ENCODE measurements at places on chromosomes 13 and 19.

- DNase-seq, result peak; percentile 12
These were observed 140.5 kb downstream of the SLC7A1 start for GRCh38 chr13:29454931-29455481.

- no peak for DNase-seq
These were observed 1.1 kb upstream of the FARP1 start for GRCh38 chr13:98141509-98142379.

- DNase-seq, result no peak
These were observed 863.9 kb upstream of the GPC6 start for GRCh38 chr13:92362717-92363116.

DNA sequence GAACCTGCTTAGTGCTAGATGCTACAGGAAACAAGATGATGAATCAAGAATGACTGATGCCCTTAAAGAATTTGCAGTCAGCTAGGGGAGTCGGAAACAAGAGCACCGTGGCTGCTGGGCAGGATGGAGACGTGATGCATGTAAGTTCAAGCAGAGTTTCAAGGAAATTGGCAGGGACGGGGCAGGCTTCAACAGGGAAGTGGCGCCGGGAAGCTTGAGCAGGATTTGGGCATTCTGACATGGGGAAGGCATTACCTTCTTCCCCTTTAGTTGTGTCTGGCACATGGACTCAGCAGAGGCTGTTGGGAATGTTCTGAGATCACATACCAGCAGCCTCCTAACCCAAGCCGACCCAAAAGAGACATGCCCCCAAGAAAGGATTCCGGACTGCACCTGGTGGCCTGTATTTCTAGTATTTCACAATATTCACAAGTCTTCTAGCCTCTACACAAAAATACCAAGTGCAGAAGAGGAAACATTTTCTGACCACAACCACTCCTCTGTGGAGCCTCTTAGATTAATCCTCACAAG lies 138.2 kb downstream of the CRYL1 start:
- no peak for DNase-seq

GRCh38 chr19:6227936-6228325 lies 51.8 kb downstream of the MLLT1 start:
- no peak for DNase-seq

GRCh38 chr19:49896863-49897621 lies at the start of gene IL4I1:
IL4I1 (minus strand) TSS chr19:49896887; CDS start chr19:49896160, 727 bp downstream.
- peak; percentile 74 for DNase-seq

- peak; percentile 7 for DNase-seq
These were observed 25.3 kb downstream of the COG3 start for GRCh38 chr13:45490068-45490467.

- DNase-seq, result no peak
These were observed 8.7 kb upstream of the SPC24 start for GRCh38 chr19:11164296-11164695.

DNA sequence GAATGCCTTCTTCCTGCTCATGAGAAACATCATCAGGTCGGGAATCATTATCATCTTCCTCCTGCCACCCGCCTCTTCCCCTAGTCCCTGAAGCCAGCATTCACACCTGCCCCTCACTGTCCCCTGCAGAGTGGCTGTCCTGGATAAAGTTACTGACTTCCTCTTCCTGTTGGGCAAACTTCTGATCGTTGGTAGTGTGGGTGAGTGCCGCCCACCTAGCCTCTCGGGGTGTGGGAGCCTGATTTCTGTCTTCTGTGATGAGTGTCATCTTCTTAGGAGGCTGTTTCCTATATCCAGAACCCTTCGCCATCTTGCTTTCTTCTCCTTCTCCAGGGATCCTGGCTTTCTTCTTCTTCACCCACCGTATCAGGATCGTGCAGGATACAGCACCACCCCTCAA lies 12.5 kb downstream of the SLC44A2 start:
- no peak for DNase-seq

- DNase-seq, result no peak
These were observed 526 bp downstream of the NFIX start for GRCh38 chr19:12995596-12996405.

DNA sequence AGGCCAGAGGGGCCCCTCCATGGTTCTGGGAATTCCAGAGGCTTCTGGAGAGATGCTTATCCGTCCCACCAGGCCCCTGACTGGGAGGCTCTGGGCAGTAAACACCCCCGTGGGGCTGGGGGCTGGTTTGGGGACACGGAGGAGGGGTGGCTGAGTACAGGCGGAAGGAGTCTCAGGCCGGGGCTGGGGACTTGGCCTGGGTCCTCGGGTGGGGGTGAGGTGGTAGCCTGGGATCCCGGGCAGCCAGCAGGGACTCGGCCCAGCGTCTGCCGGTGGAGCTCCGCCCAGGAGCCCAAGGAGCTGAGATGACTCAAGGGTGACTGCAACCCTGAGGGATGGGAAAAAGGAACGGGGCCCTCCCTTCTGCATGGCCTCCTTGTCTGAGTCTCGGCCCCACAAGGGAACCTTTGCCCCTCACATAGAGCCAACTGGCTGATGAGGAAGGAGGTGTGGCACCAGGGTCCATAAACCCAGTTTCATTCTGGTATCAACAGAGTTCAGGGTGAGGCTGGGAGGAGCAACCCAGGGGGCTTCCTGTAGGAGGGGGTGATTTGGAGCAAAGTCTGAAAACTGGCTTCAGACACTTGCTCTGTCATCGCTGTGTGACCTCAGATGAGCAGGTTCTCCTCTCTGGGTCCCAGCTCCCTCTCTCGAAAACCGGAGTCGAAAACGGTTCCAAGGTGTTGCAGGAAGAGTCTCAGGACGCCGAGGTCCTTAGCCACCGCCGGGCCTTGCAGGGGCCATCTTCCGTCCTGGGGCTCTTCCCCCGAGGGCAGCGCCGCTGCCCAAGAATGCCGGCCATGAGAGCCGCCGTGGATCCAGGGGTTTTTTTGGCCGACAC lies 809 bp downstream of the MISP start:
- DNase-seq, result no peak

- DNase-seq, result no peak
These were observed 5.7 kb upstream of the CEACAM18 start for GRCh38 chr19:51472607-51473006.

DNA sequence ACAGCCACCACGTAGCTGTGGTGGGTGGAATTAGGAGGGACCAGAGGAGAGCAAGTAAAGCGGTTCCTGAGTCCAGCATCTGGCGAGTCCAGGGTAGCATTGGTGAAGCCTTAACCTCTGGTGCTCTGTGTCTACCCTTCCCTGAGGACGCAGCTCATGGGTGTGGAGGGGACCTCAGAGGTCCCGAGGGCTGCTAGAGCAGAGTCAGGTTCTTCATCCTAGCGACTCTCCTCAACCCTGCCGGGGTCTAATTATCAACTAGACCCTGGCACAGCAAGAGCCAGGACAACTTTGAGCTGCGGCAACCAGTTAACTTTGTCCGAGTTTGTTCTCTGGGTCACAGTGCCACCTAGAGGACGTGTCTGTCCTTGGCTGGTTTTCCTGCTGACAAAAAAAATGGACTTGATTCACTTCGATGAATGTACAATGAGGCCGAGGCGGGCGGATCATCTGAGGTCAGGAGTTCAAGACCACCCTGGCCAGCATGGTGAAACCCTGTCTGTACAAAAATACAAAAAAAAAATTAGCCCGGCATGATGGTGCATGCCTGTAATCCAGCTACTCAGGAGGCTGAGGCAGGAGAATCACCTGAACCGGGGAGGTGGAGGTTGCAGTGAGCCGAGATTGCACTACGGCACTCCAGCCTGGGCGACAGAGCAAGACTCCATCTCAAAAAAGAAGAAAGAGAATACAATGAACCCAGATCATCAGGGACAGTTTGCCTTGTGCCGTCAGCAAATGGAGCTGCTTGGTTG lies 25.0 kb downstream of the TSSK6 start:
- peak; percentile 88 for DNase-seq

DNA sequence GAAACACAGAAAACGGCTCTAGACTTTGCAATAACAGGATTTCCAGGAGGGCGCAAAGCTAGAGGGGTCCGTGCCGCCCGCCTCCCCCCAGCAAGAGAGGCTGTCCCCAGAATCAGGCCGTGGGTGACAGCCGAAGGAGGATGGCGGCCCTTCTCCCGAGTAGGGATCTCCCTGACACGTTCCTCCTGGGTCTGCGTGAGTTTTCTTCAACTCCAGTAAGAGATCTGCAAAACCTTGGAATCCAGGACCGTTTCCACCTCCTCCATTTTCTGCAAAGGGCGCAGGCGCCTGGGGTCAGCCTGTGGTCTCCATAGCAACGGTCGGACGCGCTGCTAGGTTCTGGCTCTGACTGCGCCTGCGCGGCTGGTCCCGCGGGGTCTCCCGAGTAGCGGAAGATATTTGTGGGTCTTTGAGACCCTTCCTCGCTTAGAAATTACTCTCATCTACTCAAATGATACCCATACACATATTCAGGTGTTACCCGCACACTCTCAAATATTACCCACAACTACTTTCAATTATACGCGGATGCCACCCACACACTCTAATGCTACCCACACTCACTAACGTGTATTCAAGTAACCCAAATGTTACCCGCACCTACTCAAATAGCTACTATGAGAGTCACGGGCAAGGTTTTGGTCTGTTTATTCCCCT lies 2.1 kb downstream of the PNMA8C start:
- DNase-seq, result peak; percentile 54

DNA sequence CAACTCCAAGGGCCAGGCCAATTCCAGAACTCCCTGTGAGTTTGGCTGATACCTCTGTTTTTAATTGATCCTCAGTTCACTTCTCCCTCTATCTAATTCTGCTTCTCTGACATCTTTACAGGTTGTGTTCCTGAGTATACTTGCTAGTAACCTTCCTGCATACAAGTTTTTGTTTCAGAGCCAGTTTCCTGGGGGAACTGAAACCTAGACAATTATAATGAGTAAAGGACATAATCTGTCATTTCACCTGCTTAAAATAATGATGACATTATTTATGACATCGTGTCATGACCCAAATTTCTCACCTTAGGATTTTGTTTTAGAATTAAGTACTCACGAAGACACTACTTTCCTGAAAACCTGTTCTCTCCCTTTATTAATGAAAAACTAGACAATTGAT lies 12.5 kb upstream of the MYCBP2 start:
- DNase-seq, result no peak

- no peak for DNase-seq
These were observed 224.2 kb upstream of the STARD13 start for GRCh38 chr13:33509642-33510229.

GRCh38 chr13:43042410-43042921 lies 19.1 kb downstream of the DNAJC15 start:
- peak; percentile 37 for DNase-seq

GRCh38 chr13:32047793-32048192 lies 16.2 kb downstream of the FRY start:
- no peak for DNase-seq

DNA sequence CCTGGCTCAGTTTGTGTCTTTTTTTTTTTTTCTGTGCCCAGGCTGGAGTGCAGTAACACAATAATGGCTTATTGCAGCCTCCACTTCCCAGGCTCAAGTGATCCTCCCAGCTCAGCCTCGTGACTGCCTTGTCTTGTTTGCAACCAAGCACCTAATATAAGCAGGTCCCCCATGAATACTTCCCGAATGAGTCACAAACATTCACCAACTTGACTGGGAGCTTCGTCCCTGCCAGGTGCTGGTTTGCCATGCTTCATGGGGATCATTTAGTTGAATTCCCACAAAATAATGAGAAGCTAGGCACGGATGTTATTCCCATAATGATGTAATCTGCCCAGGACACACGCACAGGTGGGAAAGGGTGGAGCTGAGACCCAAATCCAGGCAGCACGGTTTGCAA lies 176.5 kb downstream of the CACNA1A start:
- DNase-seq, result no peak

DNA sequence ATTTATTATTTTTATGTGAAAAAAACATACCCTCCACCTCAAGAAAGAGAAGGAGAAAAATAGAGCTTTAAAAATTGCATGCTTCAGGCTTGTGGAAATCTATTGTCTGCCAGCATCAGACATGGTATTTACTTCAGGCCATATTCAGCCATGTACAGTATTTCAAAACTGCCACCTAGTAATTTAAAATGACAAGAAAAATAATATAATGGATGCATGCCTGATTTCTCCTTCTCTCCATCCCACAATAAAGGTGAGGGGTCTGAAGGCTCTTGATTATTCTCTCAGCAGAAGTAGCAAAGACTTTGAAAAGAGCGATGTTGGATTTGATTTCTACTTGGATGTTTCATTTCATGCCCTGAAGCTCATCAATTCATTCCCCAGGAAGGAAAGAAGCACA lies 250.7 kb downstream of the TBC1D4 start:
- DNase-seq, result no peak

GRCh38 chr19:41951686-41952172 lies 7.4 kb downstream of the RABAC1 start:
- DNase-seq, result peak; percentile 92
